ENCODE measurements at places on chromosomes 4 and X.

DNA sequence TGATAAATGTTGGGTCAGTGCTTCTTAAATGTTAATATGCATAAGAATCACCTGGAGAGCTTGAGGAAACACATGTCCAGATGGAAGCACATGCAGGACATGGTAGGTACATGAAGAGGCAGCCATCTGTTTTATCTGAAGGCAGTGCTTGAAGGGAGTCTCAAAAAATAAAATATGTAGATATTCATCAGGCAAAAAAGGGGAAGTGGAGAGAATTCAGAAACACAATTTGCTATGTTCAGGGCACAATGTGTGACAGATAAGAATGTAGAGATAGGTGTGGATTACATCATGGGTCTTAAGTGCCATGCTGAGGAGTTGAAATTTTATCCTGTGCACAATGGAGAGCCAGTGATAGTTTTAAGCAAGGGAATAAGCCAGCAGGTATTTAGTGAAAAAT is 59.6 kb upstream of the CASK start:
- no peak for DNase-seq

- DNase-seq = no peak
These were observed 94.3 kb upstream of the LDB2 start for GRCh38 chr4:16992566-16993225.

DNA sequence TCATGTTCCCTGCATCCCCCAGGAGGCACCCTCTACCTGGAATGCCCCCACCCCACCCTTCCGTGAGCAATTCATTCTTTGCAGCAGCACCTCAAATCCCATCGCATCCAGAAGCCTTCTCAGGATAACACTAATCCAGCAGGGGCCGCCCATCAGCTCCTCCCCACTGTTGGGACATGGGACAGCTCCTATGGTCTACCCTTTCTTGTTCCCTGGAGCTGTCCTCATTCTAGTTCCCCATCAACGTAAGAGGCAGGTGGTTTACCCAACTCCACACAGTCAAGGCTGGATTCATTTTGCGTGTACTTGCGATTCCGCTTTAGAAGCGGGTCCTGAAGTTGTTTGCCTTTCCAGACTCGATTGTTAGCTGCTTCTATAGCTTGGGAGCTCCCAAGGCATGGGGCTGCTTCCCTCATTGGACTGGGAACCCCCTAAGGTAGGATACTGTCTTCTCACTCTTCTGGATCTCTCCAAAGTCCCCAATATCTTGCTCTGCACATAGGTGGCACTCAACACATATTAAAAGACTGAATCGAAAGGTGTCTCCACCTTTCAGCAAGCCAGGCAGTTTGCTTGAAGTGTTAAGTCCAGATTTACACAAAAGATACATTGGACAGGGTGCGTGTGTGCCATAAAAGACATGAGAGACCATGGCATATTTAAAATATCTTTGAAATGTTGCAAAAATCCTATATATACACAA is 942 bp upstream of the APLN start:
- DNase-seq = no peak

- no peak for DNase-seq
These were observed 9.8 kb upstream of the HMGB2 start for GRCh38 chr4:173343832-173344397.

GRCh38 chr4:121679951-121680350 is 16.8 kb downstream of the ANXA5 start:
- DNase-seq = no peak

DNA sequence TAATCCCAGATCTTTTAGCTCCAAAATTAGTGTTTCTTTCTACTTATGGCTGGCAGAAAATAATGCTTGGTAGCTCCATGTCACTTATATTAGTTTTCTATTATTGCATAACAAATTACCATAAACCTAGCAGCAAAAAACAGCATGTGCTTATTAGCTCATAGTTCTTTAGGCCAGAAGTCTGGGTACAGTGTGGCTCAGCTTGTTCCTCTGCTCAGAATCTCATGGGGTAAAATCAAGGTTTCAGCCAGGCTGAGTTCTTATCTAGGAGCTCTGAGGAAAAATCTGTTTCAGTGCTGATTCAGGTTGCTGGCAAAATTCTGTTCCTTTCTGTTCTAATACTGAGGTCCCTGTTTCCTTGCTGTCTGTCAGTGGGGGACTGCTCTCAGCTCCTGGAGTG is 101.1 kb downstream of the CT47B1 start:
- no peak for DNase-seq

DNA sequence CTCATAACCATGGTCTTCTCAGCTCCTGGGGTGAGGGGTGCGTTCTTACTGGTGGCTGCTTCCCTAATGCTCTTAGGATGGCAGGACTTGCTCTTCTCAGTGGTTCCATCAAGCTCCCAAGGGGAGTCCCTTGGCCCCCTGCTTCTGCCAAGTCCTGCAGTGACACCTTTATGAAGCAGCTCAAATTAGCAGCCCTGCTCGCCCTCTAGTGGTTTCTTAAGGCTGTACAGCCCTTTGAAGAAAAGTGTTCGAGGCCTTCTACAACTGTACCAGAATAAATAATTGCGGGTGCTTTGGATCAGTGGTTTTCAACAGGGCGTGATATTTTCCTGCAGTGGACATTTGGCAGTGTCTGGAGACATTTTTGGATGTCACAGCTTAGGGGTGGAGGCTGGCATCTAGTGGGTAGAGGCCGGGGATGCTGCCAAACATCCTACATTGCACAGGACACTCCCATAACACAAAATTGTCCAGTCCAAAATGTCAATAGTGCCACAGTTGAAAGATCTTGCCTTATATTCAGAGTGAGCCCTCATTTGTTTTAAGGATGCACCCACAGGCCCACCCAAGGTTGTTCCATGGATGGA is 204.7 kb upstream of the S100G start:
- DNase-seq = no peak

- DNase-seq = peak; percentile 21
These were observed 108.0 kb downstream of the ITM2A start for GRCh38 chrX:79259073-79259689.

GRCh38 chr4:40579983-40580382 is 49.7 kb downstream of the RBM47 start:
- DNase-seq = no peak

- DNase-seq = no peak
These were observed 844.0 kb upstream of the FRG1 start for GRCh38 chr4:189096717-189097116.

DNA sequence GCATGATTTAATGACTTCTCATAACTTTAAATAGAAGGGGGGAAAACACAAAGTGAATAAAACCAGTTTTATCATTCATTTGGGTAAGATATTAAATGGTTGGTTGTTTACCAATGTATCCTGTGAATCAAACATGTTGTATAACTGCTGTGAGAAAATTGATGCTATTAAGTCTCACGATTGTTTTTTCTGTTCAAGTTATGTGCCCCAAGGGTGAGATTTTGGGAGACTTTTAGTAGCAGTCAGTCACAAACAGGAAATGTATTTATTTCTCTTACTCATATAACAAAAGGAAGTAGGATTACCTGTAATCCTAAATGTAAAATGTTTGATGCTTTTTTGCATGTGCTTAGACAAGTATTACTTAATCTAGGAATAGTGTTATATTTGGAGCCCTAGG is 39.2 kb downstream of the MTHFD2L start:
- DNase-seq = no peak

- no peak for DNase-seq
These were observed 24.2 kb upstream of the SMIM20 start for GRCh38 chr4:25889589-25890503.

DNA sequence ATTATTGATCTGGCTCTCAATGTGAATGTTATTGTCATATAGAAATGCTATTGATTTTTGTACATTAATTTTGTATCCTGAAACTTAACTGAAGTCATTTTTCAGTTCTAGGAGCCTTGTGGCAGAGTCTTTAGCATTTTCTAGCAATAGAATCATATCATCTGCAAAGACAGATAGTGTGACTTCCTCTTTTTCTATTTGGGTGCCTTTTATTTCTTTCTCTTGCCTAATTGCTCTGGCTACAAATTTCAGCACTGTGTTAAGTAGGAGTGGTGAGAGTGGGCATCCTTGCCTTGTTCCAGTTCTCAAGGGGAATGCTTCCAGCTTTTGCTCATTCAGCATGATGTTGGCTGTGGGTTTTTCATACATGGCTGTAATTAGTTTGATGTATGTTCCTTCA is 102.7 kb downstream of the SH3BGRL start:
- no peak for DNase-seq

- peak; percentile 5 for DNase-seq
These were observed 27.1 kb upstream of the SLC9B1 start for GRCh38 chr4:103046416-103047290.

- DNase-seq = no peak
These were observed 101.5 kb downstream of the PRDM5 start for GRCh38 chr4:120821029-120821428.

Measured in activated T-helper 1 cell treated with anti-CD3 and anti-CD28 coated beads, Interleukin-2, amount 50 U/mL, for 16 hours (primary cell).